ENCODE measurements at places on chromosomes 16 and 17.

DNA sequence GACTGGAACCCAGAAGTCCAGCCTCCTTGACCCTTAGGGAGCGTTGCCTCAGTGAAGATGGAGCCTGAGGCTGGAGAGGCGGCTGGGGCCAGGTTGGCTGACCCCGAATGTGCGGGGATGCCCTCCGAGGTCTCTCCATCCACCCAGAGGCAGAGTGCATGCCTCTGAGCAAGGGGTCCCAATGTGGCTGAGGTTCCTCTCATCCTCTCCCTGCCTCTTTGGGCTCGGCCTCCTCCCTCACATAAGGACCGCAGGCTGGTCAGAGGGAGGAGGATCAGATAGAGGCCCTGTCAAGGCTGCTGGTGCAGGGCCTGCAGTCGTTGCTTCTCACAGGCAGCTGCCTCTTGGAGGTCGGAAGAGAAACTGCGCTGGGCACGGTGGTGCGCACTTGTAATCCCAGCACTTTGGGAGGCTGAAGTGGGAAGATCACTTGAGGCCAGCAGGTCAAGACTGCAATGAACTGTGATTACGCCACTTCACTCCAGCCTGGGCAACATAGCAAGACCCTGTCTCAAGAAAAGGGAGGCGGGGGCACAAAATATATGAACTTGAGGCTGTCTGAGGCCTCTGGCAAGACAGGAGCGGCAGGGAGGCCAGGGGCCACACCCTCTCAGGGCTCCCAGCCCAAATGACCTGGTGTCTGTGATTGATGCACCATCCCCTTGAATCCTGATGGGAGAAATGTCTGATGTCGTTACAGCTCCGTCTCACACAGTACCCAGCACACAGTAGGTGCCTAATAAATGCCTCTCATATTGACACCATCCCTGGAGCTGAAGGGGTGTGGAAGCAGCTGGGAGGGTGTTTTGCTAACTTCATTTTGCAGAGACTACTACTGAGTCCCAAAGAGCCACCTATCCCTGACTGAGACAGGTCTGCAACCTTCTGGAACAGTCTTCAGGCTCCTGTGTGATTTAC is 220.1 kb upstream of the GSE1 start:
- DNase-seq = no peak

GRCh38 chr16:85084841-85085510 is 27.3 kb downstream of the CIBAR2 start:
- no peak for DNase-seq

DNA sequence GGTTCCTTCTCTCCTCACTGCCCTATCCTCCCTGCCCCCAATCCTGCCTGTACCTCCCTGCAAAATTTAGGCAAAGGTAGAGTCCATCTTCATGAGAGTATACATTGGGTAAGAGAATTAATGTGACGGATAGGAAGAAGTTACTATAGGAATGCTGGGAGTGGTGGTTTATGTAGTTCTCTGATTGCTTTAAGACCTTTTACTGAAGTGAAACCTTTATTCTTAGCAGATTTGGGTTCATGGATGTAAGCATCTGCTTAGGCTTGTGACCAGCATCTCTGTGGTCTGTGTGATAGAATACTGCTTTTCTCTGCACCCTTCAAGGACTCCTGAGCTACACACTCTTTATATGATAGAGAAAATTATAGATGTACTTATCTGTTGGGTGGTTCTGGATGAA is 127.3 kb downstream of the PRKCA start:
- DNase-seq = no peak

- peak; percentile 65 for DNase-seq
These were observed 1.8 kb downstream of the ZNRF1 start for GRCh38 chr16:75000481-75001081.

DNA sequence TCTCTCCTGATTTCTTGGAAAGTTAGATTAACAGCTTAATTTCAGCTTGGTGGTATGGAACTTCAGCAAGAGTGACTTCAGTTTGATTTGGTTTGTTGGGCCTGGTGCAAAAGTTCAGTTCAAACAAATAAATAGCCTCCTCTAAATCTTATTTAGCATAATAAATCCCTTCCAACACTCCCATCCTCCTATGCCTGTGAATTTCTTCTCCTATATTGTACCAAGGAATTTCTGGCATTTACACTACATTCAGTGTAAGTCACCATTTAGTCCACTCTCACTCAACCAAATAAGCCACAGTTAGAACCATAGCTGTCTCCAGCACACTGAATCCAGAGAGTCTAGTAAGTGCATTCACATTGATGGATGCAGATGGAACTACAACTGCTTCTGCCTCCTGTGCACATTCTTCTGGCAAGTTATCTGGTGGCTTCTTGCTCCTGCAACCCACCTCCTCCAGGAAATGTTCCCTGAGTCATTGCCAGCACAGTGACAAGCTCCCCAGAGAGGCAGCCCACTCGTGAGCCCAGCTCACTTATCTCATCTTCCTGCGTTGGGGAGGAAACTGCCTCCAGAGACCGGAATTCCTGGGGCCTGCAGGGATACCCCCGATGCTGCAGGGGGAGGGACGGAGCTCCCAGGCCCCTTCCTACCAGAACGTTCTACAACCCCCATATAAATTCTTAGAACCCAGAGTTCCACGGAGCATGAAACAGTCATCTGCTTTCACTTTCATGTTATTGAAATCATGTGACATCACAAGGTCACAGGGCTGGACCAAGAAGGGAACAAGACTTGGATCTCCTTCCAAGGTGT is 318.3 kb downstream of the PHKB start:
- DNase-seq = peak; percentile 65

DNA sequence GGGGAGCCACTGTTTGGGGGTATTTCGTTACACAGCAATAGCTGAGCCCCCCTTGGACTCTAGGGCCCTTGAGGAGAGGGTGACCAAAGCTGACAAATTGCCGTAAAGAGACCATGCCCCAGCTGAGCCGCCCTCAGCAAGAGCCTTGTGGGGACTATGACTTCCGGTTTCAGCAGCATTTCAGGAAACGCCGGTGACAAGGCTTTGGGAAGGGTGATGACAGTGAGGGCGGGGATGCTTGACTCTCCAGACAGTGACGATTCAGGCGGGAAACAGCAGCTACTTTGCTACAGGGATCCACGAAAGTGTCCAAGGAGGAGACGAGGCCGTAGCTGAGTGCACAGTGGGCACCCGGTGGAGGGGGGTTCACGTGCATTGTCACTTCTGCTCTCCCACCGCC is 360.8 kb downstream of the C16orf95 start:
- DNase-seq = no peak

DNA sequence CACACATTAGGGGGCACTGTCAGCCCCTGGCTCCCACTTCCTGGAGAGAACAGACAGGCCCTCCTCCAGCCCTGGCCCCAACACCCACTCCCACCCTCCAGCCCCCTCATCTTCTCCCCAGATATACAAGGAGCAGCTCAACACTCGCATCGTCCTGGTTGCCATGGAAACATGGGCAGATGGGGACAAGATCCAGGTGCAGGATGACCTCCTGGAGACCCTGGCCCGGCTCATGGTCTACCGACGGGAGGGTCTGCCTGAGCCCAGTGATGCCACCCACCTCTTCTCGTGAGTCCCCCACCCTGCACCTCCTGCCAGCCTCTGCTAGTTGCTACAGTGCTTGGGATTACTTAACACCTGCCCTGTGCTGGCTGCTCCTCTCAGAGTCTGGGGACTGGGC is 14.4 kb downstream of the ADAM11 start:
- no peak for DNase-seq

DNA sequence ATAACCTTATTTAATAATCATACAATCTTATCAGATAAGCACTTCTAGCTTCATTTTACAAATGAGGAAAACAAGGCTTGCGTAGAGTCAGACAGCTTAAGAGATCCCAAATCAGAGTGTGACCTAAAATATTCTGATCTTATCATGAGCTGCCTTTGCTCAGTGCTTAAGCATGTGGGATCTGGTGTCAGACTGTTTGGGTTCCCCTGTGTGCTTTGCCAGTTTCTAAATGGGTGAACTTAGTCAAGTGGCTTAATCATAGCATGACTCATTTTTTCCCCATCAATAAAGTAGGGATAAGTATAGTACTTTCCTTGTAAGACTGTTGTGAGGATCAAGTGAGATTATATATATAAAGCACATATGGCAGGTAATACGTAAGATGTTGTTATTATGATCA is 612.6 kb upstream of the C16orf82 start:
- no peak for DNase-seq

DNA sequence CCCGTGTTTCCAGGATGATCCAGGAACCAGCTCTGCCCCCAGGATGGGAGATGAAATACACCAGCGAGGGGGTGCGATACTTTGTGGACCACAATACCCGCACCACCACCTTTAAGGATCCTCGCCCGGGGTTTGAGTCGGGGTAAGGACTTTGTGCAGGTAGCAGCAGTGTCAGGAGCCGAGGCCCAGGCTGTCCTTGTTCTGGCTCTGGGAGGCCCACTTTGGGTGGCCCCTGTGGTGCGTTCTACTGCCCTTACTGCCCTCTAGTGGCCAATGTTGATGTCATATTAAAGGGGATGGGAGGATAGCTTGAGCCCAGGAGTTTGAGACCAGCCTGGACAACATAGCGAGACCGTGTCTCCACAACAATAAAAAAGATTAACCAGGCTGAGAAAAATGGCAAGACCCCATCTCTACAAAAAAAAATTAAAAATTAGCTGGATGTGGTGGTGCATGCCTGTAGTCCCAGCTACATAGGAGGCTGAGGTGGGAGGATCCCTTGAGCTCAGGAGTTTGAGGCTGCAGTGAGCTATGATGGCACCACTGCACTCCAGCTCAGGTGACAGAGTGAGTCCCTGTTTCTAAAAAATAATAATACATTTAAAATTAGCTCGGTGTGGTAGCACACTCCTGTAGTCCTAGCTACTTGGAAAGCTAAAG is 20.9 kb upstream of the CLEC18A start:
- DNase-seq = peak; percentile 48

- no peak for DNase-seq
These were observed 1.8 kb downstream of the TSPOAP1 start for GRCh38 chr17:58326609-58327362.

DNA sequence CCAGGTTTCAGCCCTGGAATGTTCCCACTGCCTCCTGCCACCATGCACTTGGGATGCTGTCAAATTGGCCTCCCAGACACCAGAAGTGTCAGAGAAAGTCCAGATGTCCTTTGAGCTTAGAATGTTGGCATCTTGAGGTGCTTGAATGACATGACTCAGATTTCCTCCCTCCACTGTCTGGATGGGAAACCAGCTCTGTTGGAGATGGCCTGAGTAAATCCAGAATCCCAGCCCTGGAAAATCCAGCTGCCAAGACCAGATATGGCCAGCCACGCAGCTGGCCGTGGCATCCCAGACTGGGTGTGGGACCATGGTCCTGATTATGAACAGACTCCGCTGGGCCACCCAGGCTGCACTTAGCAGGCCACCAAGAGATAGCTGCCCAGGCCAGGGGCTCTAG is 57.0 kb upstream of the CLEC3A start:
- DNase-seq = no peak

DNA sequence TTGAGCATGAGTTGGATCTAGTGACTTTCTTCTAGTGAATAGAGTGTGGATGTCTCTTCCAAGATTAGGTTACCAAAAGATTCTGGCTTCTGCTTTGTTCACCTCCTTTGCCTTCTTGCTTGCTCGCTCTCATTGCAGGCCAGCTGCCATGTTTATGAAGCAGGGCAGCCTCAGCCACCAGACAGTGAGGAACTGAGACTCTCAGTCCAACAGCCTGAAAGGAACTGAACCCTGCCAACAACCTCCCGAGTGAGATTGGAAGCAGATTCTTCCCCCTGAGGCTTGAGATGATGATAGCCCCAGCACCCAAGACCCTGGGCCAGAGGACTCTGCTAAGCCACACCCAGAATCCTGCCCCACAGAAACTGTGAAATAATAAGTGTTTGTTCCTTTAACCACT is 48.4 kb downstream of the NOG start:
- DNase-seq = no peak

GRCh38 chr16:5678371-5678770 is 580.8 kb upstream of the EEF2KMT start:
- DNase-seq = no peak

GRCh38 chr16:87032554-87032953 is 284.6 kb downstream of the C16orf95 start:
- DNase-seq = no peak

DNA sequence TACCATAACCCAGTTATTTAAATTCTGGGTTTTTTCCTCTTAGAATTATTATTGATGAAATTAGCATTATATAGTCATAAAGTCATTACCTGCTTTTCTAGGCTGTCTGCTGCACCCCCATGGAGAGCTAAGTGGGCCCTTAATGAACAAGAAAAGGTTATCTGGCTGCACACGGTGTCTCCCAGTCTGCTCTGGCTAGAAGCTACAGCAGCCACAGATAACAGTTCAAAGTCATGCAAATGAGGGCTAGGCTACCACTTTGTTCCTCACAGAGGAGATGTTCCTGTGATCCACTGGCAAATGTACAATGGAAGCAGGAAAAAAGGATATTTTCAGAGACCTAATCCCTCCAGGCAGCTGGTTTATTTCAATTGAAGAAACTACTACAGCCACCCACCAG is 112.1 kb downstream of the SNX11 start:
- DNase-seq = no peak

- DNase-seq = no peak
These were observed 171.5 kb downstream of the IRF8 start for GRCh38 chr16:86070484-86070883.

- no peak for DNase-seq
These were observed 507.1 kb downstream of the WWOX start for GRCh38 chr16:78606545-78606944.

DNA sequence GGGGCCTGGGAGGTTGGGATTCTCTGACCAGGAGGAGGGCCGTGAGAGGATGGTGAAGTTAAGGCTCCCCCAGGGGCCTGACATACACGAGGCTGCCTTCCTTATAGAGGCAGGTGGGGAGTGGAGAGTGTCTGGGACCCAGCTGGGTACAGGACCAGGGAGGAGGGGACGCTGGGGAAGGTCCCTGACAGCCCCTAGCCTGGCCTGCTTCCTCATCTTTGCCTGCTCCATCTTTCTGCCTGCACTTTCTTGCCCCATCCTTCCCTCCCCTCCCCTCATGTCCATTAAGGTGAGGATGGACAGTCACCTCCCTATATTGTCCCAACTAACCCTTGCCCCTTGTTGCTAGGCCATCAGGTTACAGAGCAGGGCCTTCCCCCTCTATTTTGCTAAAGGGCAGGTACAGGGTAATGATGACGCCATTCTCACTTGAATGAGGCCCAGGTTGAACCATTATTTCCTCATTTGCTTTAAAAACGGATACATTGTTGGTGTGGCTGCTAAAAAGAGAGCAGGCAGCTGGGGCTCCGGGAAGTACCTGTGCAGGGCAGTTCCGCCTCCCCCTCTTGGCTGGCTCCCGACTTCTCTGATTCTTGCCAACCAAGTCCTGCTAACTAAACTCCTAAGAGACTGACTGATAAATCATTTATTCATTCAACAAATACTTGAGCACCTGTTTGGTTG is 1.3 kb downstream of the C17orf99 start:
- no peak for DNase-seq

DNA sequence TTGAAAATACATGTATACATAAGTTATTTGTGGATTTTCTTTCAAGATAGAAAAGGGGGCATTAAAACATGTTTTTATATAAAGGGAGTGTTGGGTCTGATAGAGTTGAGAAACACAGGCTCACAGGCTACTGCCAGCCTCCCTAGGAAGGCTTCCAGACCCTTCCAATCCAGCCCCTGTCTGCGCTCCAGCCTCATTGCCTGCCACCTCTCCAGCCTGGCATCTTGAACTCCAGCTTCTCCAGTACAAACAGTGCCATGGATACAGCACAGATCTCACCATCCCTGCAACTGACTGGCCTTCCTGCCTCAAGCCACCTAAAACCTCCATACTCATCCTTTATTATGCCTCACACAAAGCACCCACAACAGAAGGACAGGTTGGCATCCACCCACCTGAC is 40.7 kb downstream of the CCDC182 start:
- DNase-seq = no peak

GRCh38 chr17:80413771-80414507 is 1.0 kb upstream of the ENDOV start:
- no peak for DNase-seq

- no peak for DNase-seq
These were observed 122.3 kb downstream of the DYNLRB2 start for GRCh38 chr16:80663078-80663477.
